ENCODE measurements at places on chromosomes 1 and 21. TPM values are rescaled to one million over a fixed set of nuclear protein-coding genes. Genes with fewer than 3 reads are reported as not detected.

Gene RPTN
- total RNA-seq: 0.06 TPM

Gene RGS1
- 69.5 TPM for total RNA-seq

Gene BCL10
- total RNA-seq: 16.8 TPM

Gene PTPRC
- total RNA-seq: 9.7 TPM

Gene GCSAML
- total RNA-seq: 3.7 TPM

Gene COL9A2
- 7.2 TPM for total RNA-seq

Gene SLAMF1
- 0.47 TPM for total RNA-seq

Gene KISS1
- 3.5 TPM for total RNA-seq

Gene KCNT2
- total RNA-seq: 3.2 TPM

Gene S100A14
- total RNA-seq: not detected

Gene LCE1E
- not detected for total RNA-seq

All from testis (tissue), 5 donors.